ENCODE measurements at places on chromosomes 7 and 10.

- DNase-seq = no peak
Observed at GRCh38 chr10:23384364-23384763, 39.8 kb upstream of the C10orf67 start.

GRCh38 chr7:117791877-117792780 lies 81.1 kb downstream of the CTTNBP2 start:
- no peak for DNase-seq

GRCh38 chr7:47327698-47328391 lies 254.1 kb downstream of the TNS3 start:
- peak; percentile 64 for DNase-seq

GRCh38 chr7:115359119-115359518 lies 437.2 kb downstream of the MDFIC start:
- DNase-seq = no peak

- DNase-seq = no peak
Observed at GRCh38 chr7:91551377-91552175, 287.3 kb downstream of the FZD1 start.

DNA sequence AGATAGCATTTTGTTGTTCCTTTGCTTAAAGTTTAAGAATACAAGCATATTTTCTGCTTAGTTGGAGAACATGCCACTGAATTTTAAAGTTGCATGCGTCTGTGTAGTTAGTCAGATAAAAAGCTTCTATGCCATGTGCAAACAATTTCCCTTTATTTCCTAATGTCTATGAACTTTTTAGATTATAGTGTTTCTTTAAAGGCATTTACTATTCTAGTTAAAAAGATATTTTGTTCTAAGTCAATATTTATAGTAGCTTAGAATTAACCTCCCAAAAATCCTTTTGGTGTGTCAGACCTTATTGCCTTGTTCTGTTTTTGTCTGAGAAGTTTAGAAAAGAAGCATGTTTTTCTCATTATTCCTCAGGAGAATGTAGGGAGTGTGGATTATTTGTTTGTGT lies 99.0 kb upstream of the GATA3 start:
- no peak for DNase-seq

DNA sequence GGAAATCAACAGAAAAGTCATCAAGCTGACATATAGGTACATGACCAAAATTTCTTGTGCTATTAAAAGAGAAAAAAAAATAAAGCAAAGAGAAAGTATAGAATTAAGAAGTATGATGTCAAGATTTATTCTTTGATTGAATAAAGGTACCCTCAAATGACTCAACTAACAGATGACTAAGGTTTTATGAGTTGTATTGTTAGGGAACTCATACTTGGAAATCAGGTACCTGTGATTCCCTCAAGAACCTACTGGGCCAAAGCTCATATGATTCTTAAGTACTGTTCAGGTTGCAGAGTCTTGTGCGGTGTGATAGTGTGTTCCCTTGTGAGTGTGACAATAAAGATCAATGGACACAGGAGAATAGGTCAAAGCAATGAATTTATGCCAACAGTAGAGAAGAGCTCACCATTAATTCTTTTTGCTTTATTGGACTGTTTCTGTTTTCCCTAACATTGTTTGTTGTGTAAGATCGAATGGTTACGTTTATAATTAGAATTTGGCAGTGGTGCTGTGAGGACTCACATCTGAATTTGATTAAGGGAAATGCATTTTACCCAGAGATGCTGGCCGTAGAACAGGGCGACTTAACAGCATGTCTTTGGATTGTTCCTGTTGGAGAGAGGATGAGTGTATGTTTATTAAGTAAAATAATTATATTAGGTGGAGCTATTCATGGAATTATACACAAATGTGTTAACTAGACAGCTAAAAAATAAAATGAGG lies 293.2 kb upstream of the SEMA3D start:
- DNase-seq = no peak

- DNase-seq = no peak
Observed at GRCh38 chr7:22332461-22332870, 24.5 kb downstream of the RAPGEF5 start.

- no peak for DNase-seq
Observed at GRCh38 chr10:550665-551372, 138.6 kb downstream of the DIP2C start.

GRCh38 chr10:6204341-6205191 lies 1.8 kb downstream of the PFKFB3 start:
- peak; percentile 78 for DNase-seq

- no peak for DNase-seq
Observed at GRCh38 chr7:94400022-94400421, 5.3 kb downstream of the COL1A2 start.

GRCh38 chr7:51226916-51227535 lies 89.6 kb downstream of the COBL start:
- no peak for DNase-seq

GRCh38 chr7:42010751-42011150 lies 226.3 kb downstream of the GLI3 start:
- no peak for DNase-seq

GRCh38 chr10:48520594-48520993 lies 84.3 kb downstream of the ARHGAP22 start:
- DNase-seq = no peak
